Breast epithelium (tissue), 4 donors: ENCODE measurements at places on chromosomes 1 and 21. TPM values are rescaled to one million over a fixed set of nuclear protein-coding genes. Genes with fewer than 3 reads are reported as not detected.

Gene SLC44A5
- total RNA-seq, result 0.16 TPM

Gene CLDN17
- not detected for total RNA-seq

Gene HTR6
- not detected for total RNA-seq

Gene UBL4B
- total RNA-seq, result 1.6 TPM

Gene AMY1A
- total RNA-seq, result not detected

Gene HAX1
- 125 TPM for total RNA-seq

Gene TCP10L
- 0.66 TPM for total RNA-seq

Gene BROX
- 38.3 TPM for total RNA-seq

GRCh38 chr1:170927955-170928840 lies 7.1 kb upstream of the MROH9 start:
- no peak for DNase-seq

DNA sequence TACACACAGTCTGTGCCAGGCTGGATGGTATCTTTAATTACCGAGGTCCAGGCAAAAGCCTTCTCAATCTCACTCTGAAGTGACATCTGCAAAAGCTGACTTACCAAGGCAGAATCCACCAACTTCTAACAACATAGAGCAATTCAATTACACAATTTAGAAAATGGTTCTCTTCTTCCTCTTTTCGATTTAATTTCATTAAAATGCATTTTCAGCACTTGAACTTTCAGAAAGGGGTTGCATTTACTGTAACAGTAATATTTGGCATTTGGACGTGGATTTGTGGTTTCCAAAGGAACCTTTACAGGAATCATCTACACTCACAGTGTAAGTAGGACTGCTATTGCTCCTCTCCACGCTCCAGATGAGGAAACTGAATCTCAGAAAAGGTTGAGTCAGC lies 53.3 kb downstream of the ERO1B start:
- no peak for DNase-seq

GRCh38 chr1:31957701-31958674 lies 19.8 kb upstream of the PTP4A2 start:
- DNase-seq, result no peak

DNA sequence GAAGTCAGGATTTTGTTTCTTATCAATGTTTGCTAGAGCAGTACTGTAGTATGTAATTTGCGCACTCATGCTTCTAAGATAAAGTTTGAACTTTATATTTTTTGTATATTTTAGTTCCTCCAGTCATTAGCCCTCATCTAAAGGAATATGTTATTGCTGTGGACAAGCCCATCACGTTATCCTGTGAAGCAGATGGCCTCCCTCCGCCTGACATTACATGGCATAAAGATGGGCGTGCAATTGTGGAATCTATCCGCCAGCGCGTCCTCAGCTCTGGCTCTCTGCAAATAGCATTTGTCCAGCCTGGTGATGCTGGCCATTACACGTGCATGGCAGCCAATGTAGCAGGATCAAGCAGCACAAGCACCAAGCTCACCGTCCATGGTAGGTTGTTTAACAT lies 252.2 kb downstream of the TPR start:
- no peak for DNase-seq

DNA sequence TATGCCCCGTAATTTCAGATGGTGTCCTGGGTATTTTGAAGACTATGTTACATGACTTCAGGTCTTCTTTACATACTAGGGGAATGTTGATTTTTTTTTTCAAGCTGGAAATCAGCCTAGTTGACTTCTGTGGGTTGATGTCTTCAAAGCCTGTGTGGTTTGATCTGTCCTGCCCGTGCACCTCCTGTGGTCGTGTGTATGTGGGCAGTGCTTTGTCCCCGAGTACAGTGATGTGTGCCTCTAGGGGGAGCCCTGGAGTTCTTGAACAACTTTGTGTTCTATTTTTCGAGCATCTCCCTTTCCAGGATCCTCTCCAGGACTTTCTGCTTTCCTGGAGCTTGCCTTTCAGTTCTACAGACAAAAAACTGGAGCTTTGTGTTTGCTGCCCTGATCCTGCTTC lies 28.9 kb downstream of the OBSCN start:
- DNase-seq, result no peak

GRCh38 chr1:201309416-201309815 lies 26.1 kb downstream of the PKP1 start:
- DNase-seq, result peak; percentile 99

GRCh38 chr1:14897547-14897946 lies 256.0 kb upstream of the TMEM51 start:
- no peak for DNase-seq

GRCh38 chr1:34369701-34370455 lies 193.2 kb downstream of the C1orf94 start:
- DNase-seq, result no peak

- no peak for DNase-seq
Observed at GRCh38 chr21:26041431-26042180, 129.0 kb downstream of the APP start.

DNA sequence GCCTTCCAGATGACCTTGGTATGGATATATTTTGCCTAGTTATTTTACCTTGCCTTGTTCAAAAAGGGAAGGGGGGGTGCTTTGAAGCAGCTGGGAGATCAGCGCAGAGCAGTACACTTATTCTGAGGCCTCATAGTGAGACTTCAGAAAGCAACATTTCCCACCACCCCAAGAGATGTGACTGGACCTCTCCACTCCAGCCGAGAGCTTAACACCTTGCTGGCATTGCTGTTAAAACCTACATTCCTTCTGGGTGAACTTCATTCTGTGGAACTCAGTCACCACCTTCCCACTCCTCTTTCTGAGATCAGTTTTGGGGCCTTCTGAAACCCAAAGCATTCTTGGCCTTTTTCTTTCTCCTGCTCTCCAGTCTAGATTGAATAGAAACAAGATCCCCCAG lies 148.7 kb downstream of the BARHL2 start:
- no peak for DNase-seq

DNA sequence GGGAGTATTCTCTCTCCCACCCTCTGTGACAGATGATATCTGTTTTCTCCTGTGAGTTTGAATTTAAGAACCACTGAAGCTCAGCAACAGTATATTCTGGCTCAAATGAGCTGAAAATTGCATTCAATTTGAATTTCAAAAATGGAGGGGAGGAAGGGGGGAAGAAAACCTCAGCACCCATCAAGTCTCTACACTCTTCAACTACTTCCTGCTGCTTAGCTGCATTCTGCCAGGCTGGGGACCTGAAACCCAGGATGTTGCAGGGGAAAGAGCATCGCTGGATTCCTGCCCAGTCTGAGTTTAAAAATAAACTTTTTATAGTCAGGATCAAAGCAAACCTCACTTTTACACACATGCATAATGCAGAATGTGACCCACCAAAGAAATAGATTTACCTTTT lies 214.3 kb upstream of the ESRRG start:
- DNase-seq, result no peak

GRCh38 chr1:34108711-34109110 lies 56.3 kb downstream of the CSMD2 start:
- no peak for DNase-seq

DNA sequence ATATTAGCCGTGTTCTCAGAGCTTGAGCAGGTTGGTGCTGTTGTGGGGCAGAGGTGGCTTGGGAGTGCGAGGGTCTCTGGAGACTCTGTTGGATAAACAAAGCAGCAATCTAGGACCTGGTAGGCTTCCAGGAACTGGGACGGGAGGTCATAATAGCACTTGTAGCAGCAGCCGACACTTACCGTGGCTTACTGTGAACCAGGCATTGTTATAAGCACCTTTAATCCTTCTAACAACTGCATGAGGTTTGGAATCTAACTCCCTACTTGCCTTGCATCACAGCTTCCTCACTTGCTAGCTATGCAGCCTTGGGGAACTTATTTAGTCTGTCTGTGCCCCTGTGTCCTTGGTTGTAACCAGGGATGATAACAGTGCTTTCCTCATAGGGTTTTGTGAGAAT lies 94.9 kb downstream of the NAV1 start:
- DNase-seq, result no peak

- DNase-seq, result no peak
Observed at GRCh38 chr1:64568171-64568450, 98.2 kb downstream of the CACHD1 start.

- no peak for DNase-seq
Observed at GRCh38 chr1:89780721-89781120, 40.1 kb upstream of the LRRC8D start.

- DNase-seq, result no peak
Observed at GRCh38 chr1:58584082-58584895, 7.2 kb upstream of the TACSTD2 start.

DNA sequence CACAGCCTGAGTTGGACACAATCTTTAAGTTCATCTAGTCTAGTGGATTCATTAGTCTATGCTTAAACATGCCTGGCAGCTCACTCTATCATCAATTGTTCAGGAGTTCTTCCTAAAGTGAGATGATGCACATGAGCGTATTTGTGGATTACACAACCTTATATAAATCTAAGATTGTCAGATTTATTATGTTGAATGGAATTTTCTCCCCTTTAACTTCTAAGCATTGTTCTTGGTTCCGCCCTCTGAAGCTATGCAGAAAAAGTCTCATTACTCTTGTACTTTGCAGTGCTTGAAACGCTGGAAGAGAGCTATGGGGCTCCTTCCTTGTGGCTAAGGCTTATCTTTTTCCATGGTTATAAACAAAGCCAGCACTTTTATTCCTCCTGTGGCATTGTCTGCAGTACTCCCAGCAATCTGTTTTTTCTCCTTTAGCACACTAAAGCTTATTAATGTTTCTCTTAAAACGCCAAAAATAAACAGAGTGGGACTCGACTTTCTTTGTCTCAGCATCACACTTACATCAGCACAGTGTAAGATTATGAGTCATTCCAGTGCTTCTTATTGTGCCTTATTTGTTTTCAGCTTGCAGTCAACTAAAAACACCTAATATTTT lies 316.8 kb upstream of the CAMK1G start:
- no peak for DNase-seq

GRCh38 chr1:14755518-14756252 lies 157.2 kb downstream of the KAZN start:
- no peak for DNase-seq
